Pons (tissue), 1 donor: ENCODE measurements at places on chromosomes 1 and 21.

DNA sequence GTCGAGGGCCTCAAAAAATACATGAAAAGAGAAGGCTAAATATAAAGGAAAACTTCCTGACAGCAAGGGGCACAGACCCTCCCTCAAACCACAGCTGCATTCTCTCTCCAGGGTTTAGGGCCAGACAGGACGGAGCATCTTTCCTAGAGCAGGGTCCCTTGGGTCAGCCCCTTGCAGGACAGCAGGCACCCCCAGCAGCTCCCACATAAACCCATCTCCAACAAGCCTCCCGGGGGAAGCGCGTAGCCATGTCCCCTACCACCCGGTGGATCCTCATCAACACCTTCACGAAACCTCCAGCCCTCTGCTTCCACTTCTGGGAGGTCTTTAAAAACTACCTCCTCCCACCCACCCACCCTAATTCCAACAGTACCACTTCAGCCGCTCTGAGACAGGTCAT is 59.5 kb downstream of the CD46 start:
- DNase-seq = no peak

DNA sequence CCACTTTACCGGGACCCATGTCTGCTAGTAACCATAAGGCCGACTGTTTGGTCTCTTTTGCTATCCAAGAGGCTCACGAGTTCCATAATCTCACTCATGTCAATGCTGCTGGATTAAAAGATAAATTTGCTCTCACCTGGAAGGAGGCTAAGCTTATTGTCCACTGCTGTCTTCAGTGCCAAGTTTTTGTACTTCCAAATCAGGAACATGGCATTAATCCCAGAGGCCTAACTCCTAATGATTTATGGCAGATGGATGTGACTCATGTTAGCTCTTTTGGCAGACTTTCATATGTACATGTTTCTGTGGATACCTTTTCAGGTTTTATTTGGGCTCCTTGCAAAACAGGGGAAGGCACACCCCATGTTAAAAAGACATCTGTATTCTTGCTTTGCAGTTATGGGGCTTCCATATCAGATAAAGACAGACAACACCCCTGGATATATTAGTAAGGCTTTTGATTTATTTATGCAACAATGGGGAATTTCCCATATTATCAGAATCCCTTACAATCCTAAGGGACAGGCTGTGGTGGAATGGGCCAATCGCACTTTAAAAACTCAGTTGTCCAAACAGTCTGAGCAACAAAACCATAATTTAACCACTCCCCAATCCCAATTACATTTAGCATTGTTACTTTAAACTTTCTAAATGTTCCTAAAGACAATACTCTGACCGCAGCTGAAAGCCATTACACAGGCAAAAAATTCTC is 162.7 kb downstream of the IER5 start:
- no peak for DNase-seq

GRCh38 chr1:57378534-57378933 is 45.3 kb downstream of the DAB1 start:
- DNase-seq = no peak

DNA sequence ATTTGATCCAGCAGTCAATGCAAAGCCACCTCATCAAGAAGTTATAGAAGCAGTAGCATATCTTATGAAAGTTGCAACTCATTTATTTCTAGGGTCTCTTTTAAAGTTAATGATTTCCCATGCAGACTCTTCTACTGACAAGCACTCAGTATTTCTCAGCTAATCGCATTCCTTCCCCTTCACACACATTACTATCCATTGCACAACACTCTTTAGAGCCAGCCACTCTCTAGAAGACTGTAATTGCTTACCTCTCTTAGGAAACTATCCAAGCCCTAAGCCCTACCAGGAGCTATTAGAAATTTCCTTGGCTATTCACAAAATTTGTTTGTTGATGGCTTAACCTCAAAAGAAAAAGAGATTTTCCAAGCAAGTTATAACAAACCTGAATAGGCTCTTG is 106.0 kb downstream of the ADAMTS1 start:
- no peak for DNase-seq

DNA sequence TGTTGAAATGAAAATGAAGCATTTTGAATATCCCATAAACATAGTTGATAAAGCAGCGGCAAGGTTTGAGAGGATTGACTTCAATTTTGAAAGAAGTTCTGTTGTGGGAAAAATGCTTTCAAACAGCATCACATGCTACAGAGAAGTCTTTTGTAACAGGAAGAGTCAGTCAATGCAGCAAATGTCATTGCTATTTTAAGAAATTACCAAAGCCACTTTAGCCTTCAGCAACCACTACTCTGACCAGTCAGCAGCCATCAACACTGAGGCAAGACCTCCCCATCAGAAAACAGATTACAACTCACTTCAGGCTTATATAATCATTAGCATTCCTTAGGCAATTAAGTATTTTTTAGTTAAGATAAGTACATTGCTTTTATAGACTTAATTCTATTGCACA is 33.8 kb upstream of the FCRL3 start:
- DNase-seq = peak; percentile 52

- DNase-seq = no peak
Measured at GRCh38 chr21:41536076-41536826, 28.3 kb upstream of the TMPRSS2 start.

DNA sequence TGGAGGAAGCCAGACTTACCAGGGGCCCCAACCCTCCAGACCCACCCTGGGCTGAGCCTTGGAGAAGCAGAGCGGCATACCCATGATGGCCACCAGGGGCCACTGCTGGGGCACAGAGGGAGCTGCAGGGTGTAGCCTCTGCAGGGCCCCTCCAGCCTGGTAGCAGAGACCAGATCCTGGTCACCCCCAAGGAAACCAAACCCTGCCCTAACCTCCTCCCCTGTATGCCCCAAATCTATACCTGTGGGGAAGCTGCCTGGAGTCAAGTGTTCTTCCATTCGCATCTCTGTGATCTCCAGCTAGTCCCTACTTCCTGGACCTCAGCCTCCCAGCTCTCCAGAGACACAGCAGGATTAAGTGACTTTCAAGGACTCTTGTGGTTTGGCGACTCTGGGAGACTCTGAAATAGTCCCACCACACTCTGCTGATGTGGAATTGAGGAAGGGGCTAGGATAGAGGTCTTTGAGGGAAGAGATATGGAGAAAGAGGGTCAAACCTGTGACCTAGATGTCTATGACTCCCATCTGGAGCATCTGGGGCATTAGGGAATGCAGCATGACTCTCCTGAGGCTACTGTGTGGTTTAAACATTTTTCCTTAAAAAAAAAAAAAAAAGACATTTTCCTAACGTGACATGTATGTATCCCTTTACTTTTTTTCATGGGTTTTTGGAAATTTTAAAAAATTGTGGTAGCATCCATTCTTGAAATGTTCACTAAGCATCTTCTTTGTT is 119.2 kb upstream of the IPO9 start:
- peak; percentile 80 for DNase-seq

- DNase-seq = no peak
Measured at GRCh38 chr1:87718241-87718950, 389.7 kb downstream of the LMO4 start.

- DNase-seq = no peak
Measured at GRCh38 chr1:180288940-180289339, 58.9 kb downstream of the LHX4 start.

DNA sequence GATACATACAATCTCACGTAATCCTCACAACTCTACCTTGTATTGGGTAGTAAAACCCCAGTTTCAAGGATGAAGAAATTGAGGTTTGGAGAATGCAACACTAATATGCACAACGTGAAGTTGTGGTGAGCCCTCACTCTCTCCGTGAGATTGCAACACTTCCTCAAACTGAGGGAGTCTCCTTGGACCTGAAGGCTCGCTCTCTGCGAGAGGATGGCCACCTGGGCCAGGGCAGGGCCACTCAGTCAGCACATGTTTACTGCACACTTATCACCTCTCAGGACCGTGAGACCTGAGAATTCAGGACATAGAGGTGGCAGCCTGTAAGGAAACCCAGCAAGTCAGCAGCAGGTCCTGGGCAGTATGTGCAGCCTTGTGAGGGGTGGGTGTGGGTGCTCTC is 8.7 kb downstream of the SH3BP5L start:
- no peak for DNase-seq

GRCh38 chr1:116465845-116466685 is 93.0 kb downstream of the ATP1A1 start:
- no peak for DNase-seq
